ENCODE measurements at places on chromosomes 11 and 22.

DNA sequence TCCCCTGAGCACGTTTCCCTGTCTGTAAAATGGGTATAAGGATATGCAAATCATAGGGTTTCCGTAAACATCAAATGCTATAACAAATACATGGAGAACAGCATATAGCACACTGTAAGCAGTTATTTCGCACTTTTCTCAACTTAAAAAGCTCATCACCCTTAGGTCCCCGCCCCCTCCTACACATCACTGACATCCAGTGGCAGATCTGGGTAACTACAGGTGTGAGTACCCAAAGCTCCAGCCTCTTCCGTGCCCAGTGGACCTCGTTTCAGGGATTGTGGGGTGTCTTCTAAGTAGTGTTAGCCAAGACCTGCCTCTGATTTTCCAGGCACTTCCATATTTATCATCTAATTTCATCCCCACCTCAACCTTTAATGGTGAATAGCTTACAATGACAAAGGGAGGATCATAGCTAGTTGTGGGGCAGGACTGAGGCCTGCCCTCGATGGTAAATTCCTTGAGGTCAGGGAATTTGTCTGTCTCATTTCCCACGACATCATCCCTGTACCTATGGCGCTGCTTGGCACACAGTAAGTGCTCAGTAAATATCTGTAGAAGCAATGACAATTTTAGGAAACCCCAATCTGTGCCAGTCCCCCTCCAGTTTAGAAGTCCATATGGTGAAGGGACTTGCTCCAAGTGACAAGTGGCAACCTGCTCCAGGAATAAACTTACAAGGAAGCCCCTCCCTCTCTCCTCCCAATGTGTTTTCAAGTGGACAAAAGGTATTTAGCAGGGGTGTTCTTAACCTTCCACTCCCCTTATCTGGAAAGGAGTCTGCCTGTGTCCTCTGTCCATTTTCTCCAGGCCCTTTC, 340.5 kb downstream of the TENM4 start:
- no peak for DNase-seq

GRCh38 chr11:8015753-8016239, 28.7 kb downstream of the EIF3F start:
- DNase-seq = no peak

DNA sequence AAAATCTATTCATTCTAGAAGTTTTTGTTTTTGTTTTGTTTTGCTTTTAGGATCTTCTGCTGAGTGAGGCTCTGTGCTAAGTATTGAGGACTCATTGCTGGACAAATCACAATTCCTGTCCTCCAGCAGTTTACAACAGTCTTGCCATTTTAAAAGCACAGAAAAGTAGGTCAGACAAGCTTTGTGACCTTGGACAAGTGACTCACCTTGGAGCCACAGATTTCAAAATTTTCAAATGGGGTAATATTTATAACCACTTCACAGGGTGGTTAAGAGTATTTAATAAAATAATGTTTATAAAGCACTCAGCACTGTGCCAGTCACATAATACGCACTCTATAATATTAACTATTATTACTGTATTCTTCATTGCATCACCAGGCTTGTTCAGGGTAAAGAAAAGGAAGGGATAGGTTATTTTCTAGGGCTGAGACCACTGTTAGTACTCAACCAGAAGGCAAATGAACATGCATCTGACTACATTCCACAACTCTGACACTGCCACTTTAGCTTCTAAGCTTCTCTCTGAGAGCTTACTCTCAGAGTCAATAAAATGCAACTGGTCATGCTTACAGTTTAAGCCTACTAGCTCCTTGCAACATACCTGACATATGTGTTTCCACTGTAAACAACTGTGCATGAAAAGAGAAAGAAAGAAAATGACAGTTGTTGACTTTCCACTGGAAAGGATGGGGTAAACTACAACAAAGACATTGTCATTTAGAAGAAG, 63.2 kb upstream of the FIBIN start:
- DNase-seq = no peak

GRCh38 chr11:121039971-121040613, 16.2 kb downstream of the TBCEL start:
- DNase-seq = no peak

GRCh38 chr11:85758480-85759039, 52.4 kb downstream of the SYTL2 start:
- DNase-seq = no peak

- DNase-seq = no peak
Measured at GRCh38 chr11:120501976-120502755, 9.4 kb upstream of the GRIK4 start.

- no peak for DNase-seq
Measured at GRCh38 chr11:101115671-101116160, 13.9 kb downstream of the PGR start.

Data from stimulated activated naive CD4-positive, alpha-beta T cell (primary cell).